ENCODE measurements at places on chromosomes 7 and 10. TPM values are rescaled to one million over a fixed set of nuclear protein-coding genes. Genes with fewer than 3 reads are reported as not detected.

BMPER gene
- total RNA-seq, result not detected

- DNase-seq, result no peak
- no peaks in the 10 kb centered on the region for H3K4me1 ChIP-seq
- no peaks in the 10 kb centered on the region for H3K36me3 ChIP-seq
- H3K27ac ChIP-seq, result no peak overlapping the region
- H3K27me3 ChIP-seq, result no peaks in the 10 kb centered on the region
These were observed 207.8 kb upstream of the CTBP2 start for GRCh38 chr10:125368146-125368545.

GRCh38 chr10:93541402-93542357 is 24.8 kb upstream of the FFAR4 start:
- H3K4me3 ChIP-seq, result no peak overlapping the region
- no peaks in the 10 kb centered on the region for H3K4me1 ChIP-seq
- no peak overlapping the region for H3K27ac ChIP-seq
- H3K36me3 ChIP-seq, result no peaks in the 10 kb centered on the region

MSMB gene
- not detected for total RNA-seq

FZD8 gene
- 0.16 TPM for total RNA-seq

DNA sequence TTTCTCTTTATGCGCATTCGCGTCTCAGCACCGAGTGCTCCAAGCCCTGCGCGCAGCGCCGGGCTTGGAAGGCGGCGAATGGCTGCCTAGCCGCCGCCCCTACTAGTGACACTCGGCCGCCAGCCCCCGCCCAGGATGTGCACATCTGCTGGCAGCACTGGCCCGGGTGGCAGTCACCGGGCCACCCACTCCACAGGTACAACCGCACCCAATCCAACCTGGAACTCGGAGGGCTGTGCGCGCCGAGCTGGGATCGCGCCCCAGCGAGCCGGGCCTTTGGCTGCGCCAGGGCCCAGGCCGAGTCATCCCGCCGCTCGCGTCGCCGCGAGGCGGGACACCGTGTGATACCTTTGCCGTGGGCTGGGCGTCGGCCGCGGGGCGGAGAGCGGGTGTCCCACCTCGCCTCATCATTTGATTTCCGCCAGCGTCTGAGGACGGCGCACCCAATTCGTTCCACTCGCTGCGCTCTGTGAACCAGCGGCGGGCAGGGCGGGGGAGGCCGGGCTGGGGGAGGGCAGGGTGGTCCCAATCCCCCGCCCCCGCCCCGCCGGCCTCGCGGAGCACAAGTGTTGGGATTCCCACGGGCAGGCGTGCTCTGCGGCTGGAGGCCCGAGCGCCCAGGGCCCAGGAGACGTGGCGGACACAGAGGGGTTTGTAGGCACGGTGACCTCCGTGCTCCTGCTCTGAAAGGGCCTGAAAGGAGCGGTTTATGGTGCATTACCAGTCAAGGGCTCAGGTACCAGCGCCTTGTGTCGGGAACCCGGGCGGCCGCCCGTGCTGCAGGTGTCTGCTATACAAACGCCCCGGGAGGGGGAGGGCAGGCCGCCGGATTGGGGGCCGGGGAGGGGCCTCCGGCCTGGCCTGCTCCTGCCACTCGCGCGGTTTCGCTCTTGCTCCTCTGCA is 17.8 kb upstream of the PTF1A start:
- H3K4me3 ChIP-seq, result no peak overlapping the region
- peaks cover 3% of the 10 kb centered on the region for H3K4me1 ChIP-seq
- H3K27ac ChIP-seq, result no peak overlapping the region
- no peak for DNase-seq
- H3K27me3 ChIP-seq, result peaks cover 60% of the 10 kb centered on the region
- H3K36me3 ChIP-seq, result no peaks in the 10 kb centered on the region

- H3K4me3 ChIP-seq, result no peak overlapping the region
- peak; percentile 26 for DNase-seq
- peaks cover 5% of the 10 kb centered on the region for H3K27me3 ChIP-seq
- H3K36me3 ChIP-seq, result no peaks in the 10 kb centered on the region
- no peak overlapping the region for H3K27ac ChIP-seq
- H3K4me1 ChIP-seq, result peaks cover 3% of the 10 kb centered on the region
These were observed 86.5 kb downstream of the OTUD1 start for GRCh38 chr10:23525406-23525805.

FIGNL1 gene
- total RNA-seq, result 46.9 TPM

DNA sequence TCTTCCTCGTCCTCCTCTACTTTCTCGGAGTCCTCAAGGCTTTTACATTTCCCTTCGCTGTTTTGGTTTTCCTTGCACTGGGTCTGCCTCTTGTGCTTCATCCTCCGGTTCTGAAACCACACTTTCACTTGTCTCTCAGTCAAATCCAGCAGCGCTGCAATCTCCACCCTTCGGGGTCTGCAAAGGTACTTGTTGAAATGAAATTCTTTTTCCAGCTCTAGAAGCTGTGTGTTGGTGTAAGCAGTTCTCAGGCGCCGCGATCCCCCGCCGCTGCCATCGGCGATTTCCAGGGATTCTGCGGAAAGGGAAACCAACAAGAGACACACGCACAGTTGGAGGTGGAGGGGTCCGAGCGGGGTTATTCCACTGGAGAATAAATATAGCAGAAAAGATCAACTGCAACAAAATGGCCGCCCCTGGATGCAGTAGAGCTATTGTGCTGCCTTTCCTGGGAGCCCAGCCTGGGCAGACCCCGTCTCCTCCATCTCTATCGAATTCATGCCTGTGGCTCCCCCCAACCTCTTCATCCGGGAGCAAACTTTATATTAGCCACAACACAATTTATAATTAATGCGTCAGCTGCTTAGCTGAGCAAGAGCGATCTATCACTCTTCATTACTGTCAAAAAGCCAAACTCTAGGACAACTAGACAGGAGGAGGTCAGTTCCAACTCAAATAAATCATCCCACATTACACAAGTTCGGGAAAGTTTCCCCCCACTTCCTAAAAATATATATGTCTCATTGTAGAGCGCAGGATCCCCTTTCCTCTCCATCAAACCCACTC is 1.1 kb downstream of the HOXA2 start:
- peaks cover 34% of the 10 kb centered on the region for H3K4me1 ChIP-seq
- no peaks in the 10 kb centered on the region for H3K36me3 ChIP-seq
- DNase-seq, result no peak
- no peak overlapping the region for H3K27ac ChIP-seq

DNA sequence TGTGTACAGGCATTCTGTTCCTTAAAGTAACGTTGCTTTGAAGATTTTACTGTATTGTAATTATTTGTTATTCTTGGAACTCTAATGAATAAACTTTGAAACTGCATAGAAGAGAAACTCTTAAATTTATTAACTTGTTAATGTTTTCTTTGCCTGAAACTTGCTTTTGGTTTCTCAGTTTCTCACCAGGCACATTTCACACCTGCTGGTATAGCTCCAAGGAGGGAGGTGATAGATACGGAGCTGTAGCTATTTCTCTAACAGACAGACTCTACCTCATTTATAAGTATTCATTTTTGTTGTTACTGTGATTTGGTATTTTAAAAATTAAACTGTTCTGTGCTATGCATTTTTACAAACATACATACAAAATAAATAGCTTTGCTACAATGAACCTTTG is 32.7 kb downstream of the R3HCC1L start:
- H3K27me3 ChIP-seq, result no peaks in the 10 kb centered on the region
- peaks cover 26% of the 10 kb centered on the region for H3K36me3 ChIP-seq
- H3K4me1 ChIP-seq, result peaks cover 15% of the 10 kb centered on the region

DNA sequence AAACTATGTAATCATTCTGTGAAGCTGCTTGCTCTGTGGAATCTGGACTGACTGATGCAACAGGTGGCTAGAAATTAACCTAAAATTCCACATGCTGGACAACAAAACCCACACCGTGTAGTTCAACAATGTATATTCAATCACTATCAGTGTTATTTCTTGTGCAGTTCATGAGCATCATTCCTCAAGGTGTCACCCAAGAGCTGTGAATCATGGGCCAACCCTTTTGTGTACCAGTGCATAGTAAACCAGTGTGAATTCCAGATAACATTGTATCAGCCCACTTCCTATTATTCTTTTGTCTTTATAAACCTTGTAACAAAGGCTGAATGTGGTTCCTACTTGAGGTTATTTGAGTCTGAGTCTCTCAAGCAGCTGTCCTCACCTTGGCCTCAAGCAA is 905.2 kb upstream of the ZNF722 start:
- no peak overlapping the region for H3K4me3 ChIP-seq
- DNase-seq, result no peak
- no peaks in the 10 kb centered on the region for H3K36me3 ChIP-seq
- H3K27ac ChIP-seq, result no peak overlapping the region
- H3K27me3 ChIP-seq, result no peaks in the 10 kb centered on the region
- no peaks in the 10 kb centered on the region for H3K4me1 ChIP-seq

- peaks cover 34% of the 10 kb centered on the region for H3K4me1 ChIP-seq
- H3K27me3 ChIP-seq, result no peaks in the 10 kb centered on the region
- no peak overlapping the region for H3K27ac ChIP-seq
- DNase-seq, result no peak
- no peak overlapping the region for H3K4me3 ChIP-seq
These were observed 9.6 kb downstream of the SMC3 start for GRCh38 chr10:110577056-110577455.

PLXNA4 gene
- total RNA-seq, result 0.07 TPM
